ENCODE measurements at places on chromosomes 1 and 21. TPM values are rescaled to one million over a fixed set of nuclear protein-coding genes. Genes with fewer than 3 reads are reported as not detected.

The SLC6A9 gene
- 16.3 TPM for total RNA-seq

The OR2T29 gene
- 0.73 TPM for total RNA-seq

The SFT2D2 gene
- 10.6 TPM for total RNA-seq

DNA sequence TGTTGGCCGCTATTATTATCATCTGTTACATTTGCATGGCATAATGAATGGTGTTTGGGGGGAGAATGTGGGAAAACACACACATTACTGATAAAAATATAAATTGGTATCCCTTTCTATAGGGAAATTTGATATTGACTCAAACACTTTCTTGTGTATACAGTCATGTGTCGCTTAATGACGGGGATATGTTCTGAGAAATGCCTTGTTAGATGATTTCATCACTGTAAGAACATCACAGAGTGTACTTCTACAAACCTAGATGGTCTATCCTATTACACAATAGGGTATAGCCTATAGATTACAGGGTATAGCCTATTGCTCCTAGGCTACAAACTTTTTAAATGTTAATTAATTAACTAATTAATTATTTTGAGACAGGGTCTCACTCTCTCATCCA lies 67.2 kb upstream of the B3GALNT2 start:
- ATAC-seq = no peak

The C4BPA gene
- total RNA-seq = not detected

- ATAC-seq = no peak
These were observed 691.3 kb upstream of the PTBP2 start for GRCh38 chr1:96030312-96030711.

GRCh38 chr1:101816262-101816661 lies 180.5 kb downstream of the OLFM3 start:
- no peak for ATAC-seq

GRCh38 chr1:153293851-153294250 lies 18.9 kb downstream of the PGLYRP3 start:
- ATAC-seq = no peak

- ATAC-seq = no peak
These were observed 32.6 kb downstream of the CHIA start for GRCh38 chr1:111323231-111323630.

DNA sequence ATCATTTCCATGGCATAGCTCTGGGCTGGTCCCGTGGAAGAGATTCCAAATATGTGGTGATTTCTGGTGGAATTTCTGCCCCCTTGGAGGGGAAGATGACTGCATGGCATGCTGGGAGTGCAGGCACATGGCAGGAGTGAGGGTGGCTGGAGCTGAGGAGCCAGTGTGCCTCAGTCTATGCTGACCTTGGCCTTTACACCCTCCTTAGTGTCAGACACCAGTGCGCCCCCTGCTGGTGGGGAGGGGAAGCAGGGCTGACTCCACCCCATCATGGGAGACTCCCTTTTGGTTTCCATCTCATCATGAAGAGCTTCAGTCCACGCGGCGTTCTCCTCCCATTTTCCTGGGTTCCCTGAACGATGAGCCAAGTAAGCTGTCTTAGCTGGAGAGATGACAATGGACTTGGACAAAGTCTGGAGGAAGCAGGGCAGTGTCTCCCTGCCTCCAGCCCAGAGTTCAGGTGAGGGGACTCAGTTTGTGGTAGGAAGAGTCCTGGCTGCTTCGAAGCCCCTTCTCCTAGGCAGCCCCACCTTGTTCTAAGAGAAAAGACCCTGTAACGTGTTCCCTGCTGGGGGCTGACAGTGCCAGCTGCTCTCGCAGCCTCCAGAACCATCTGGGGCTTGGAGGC lies 10.3 kb downstream of the ALX3 start:
- ATAC-seq = no peak

GRCh38 chr1:93322349-93322748 lies 23.4 kb upstream of the DR1 start:
- ATAC-seq = no peak

DNA sequence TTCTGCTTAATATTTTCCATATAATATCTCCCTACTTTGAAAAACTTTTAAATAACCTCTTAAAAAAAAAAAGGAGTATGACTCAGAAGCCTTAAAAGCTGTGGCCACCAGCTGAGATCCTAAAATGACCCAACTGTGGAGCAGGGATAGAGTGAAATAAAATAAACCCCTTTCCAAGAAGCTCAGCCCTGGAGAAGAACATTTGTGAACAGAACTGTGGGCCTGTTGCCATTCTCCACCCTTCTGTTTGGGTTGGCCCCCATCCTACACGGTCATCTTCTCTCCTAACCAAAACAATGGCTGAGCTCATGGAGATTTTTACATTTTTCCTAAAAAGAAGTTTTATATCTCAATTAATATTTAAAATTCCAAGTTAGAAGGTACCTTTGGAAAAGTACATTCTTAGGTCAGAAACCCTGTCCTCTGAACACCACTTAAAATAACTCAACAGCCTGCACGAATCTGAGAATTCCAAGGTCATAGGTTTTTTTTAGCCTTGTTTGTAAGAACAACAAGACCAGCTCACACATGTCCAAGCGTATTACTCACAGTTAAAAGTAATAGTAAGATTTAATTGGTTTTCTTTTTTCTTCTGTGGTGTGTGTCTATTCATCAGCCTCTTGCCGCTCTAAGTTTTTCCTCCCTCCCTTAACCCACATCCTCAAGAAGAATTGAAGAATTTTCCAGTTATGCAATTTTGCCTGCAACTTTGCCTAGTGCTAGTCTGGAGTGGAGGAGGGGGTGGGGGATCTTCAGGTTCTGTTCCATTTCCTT lies 107.7 kb upstream of the ERRFI1 start:
- no peak for ATAC-seq

- no peak for ATAC-seq
These were observed 8.6 kb downstream of the WLS start for GRCh38 chr1:68223687-68224086.

DNA sequence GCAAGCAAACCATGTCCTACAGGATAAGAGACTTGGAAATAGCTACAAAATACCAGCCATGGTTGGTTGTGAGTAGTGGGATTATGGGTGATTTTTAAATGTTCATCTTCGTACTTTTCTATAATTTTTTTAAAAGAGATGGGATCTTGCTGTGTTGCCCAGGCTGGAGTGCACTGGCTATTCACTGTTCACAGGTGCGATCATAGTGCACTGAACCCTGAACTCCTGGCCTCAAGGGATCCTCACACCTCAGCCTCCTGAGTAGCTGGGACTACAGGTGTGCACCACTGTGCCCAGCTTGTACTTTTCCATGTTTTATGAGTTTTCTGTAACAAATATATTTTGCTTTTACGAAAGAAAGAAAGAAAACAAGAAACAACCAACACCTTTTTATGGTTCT lies 224.2 kb downstream of the FOXD2 start:
- ATAC-seq = no peak

The LCE6A gene
- not detected for total RNA-seq

- ATAC-seq = no peak
These were observed 35.3 kb upstream of the NGF start for GRCh38 chr1:115373305-115373704.

DNA sequence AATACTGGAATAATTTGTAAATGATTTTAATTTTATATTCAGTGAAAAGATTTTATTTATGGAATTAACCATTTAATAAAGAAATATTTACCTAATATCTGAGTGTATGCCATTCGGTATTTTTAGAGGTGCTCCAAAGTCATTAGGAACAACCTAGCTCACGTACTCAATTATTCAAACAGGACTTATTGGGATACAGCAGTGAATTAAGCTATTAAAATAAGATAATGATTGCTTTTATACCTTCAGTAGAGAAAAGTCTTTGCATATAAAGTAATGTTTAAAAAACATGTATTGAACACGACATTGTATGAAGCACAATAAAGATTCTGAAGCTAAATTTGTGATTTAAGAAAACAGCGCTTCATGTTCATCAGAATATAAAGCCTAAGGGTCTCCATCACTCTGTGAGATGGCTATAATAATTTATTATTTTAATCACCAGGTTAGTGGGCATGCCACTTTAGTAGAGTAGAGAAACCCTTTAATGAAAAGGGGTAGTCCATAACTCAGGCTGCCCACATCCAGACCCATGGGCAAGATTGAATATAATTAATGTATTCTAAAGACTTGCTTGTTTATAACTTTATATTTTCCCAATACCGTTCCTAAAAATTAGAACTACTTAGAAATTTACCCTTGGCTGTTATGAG lies 3.2 kb downstream of the CCN1 start:
- no peak for ATAC-seq

- no peak for ATAC-seq
These were observed 5.2 kb upstream of the DENND2D start for GRCh38 chr1:111205714-111206050.

GRCh38 chr1:221439747-221440501 lies 302.0 kb downstream of the DUSP10 start:
- peak; percentile 24 for ATAC-seq

DNA sequence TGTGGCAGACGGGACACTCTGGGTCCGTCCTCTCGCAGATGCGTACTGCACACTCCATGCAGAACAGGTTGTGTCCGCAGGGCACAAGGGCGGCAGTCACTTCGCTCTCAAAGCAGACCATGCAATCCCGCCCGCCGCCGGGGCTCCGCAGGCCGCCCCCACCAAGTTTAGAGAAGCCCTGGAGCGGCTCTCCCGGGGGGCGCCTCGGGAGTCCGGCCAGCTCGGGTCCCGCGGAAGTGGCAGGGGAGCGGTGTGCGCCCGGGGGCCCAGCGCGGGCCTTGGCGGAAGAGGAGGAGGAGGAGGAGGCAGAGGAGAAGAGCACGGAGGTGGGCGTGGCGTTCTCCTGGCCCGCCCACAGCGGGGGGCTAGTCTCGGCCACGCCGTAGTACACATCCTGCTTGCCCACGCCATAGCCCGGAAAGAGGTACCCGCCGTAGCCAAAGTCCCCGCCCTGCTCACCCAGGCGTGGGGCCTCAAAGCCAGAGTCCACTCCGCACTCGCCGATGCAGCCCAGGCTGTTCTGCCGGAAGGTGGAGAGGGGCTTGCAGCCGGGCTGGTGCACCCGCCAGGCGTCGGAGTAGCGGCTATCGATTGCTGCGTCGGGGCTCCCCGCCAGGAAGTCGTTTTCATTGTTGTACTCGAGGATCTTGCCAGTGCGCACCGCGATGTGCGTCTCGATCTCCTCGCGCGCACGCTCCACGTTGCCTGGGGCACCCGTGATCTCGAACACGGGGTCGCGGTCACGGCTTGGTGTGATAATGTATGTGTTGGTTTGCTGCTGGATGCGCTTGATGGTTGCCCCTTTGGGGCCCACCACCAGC lies 5.4 kb downstream of the MEX3A start:
- no peak for ATAC-seq

The MTMR11 gene
- total RNA-seq = 7.2 TPM

Data from motor neuron (in vitro differentiated cells).